ENCODE measurements at places on chromosomes 1 and 21.
A peak's percentile ranks its signal among the peaks of the same experiment; 100 is the strongest.

- no peak for DNase-seq
Measured at GRCh38 chr1:64039390-64039926, 164.0 kb upstream of the UBE2U start.

- no peak for DNase-seq
Measured at GRCh38 chr21:25790122-25790877, 55.5 kb downstream of the GABPA start.

DNA sequence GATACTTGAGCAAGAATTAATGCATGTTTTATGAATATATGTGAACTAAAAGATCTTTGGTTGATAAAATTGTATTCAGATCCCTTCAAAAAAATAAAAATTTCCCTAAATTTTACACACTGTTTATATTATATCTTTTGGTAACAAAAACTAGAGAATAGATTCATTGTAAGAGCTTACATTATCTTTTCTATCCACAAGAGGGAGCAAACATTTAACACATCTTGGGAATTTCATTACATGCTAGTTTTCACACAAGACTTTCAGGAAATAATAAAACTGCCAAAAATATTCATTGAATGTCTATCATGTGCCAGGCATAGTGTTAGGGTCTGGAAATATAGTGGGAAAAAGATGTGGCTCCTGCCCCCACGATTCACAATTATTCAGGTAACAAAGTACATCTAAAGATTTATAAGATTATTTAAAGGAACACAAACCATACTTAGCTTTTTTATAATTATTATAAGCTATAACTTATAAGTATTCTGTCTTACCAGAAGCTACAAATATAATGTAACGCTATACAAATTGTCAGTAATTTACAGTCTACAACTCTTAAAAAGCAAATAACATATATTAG lies 30.6 kb downstream of the FAF1 start:
- DNase-seq = no peak

DNA sequence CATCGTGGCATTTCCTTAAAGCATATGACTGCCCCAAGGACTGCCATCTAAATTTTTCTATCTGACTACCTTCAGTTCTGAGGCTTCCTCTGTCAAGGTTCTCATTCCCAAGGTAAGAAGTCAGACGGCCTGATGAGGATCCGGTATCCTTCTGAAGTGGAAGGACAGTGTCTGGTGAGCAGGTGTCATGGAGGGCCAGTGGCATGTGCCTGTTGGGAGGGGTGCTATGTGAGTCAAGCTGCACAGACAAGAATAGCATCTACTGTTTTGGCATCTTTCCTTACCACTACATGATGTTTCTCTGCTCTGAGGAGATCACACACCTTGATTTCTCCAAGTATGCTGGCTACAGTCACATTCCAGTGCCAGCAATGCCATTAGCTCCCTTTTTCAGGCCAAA lies 99.6 kb upstream of the RGS1 start:
- no peak for DNase-seq

DNA sequence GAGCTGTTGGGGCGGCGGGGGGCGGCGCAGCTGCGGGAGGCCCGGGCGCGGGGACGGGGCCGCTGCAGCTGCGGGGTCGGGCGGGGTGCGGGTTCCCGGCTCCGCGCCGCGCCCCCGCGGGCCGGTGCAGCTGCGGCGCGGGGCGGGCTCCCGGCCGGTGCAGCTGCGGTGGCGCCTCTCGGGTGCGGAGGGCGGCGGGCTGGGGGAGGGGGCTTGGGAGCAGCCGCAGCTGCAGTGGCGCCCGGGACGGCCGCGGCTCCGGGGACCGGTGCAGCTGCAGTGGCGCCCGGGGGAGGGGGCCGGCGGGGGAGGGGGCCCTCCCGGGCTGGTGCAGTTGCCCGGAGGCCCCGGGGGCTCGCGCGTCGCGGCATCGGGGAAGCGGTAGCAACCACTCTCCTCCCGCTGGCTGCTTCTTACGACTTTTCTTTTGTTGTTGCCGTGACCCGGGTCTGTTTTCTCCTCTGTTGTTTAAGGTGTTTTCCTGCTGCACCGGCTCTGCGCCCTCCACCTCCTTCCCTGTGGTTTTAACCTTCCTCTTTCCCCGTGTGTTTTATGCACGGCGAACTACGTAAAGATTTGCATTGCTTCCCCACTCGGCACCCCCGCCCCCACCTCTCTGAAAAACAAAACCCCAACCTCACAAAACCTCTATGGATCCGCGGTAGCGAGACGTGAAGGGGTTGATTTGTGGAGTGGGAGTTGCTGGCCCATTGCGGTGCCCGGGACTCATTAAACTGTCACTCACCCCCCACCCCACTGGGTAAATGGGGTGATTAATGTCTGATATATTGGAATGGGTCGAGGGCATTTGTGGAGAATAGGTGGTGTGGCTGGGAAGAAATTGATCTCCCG lies 1.7 kb upstream of the ZBTB18 start:
- DNase-seq = peak; percentile 11
